ENCODE measurements at places on chromosomes 7 and 10.

DNA sequence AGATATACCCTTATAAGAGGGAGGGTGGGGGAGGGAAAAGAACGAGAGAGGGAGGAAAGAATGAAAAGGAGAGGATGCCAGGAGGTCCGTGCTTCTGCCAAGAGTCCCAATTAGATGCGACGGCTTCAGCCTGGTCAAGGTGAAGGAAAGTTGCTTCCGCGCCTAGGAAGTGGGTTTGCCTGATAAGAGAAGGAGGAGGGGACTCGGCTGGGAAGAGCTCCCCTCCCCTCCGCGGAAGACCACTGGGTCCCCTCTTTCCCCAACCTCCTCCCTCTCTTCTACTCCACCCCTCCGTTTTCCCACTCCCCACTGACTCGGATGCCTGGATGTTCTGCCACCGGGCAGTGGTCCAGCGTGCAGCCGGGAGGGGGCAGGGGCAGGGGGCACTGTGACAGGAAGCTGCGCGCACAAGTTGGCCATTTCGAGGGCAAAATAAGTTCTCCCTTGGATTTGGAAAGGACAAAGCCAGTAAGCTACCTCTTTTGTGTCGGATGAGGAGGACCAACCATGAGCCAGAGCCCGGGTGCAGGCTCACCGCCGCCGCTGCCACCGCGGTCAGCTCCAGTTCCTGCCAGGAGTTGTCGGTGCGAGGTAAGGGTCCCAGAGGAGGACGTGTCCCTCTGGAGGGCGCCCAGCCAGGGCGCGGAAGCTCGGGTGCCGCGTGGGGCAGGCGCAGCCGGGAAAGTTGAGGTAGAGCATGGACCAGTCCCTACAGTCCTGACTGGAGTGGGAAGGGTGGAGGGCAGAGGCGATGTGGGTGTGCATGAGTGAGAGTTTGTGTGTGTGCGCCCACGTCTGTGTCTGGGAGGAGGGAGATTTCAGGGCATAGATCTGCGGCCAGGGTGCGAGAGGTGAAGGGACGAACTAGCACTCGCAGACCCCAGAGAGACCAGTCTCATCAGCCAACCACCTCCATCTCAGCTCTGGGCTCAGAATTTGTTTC, 844 bp downstream of the GRM3 start:
- no peak for DNase-seq

- no peak for DNase-seq
Measured at GRCh38 chr10:129970465-129971364, 6.6 kb upstream of the EBF3 start.

DNA sequence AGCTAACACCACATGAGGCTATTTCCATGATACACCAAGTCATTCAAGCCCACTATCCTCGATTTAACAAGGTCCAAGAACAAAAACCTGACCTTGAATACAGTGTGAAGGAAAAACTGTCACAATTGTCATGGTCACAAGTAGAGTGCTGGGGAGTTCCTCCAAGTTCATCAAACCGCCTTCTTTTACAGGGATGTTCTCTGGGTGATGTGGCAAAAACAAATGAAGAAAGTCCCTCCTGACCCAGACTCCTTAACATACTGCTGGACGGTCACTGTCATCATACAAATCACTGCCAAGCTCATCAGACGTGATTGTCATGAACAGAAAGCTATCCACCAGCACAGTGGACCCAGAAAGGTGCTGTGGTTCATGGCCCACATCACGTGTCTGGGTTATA, 28.9 kb downstream of the HIPK2 start:
- no peak for DNase-seq

- DNase-seq = no peak
Measured at GRCh38 chr10:17510242-17510908, 56.0 kb upstream of the ST8SIA6 start.

DNA sequence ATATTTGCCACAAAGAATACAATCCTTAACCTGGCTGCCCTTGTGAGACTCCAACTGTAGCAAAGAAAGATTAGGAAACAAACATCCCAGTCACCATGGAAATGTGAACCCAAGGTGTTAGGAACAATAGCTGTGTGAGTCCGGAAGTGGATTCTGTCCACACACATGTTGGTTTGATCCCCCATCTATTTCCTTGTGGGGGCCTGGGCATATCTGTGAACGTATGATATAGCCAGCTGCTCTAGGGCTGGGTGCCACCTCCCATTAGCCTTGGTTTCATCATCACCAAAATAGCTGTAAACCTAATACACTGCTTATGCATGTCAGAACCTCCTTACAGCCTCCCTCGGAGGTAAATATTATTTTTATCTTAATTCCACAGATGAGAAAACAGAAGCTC, 26.4 kb downstream of the GRK5 start:
- no peak for DNase-seq

GRCh38 chr7:76303202-76304147, 1.0 kb downstream of the HSPB1 start:
- peak; percentile 75 for DNase-seq

DNA sequence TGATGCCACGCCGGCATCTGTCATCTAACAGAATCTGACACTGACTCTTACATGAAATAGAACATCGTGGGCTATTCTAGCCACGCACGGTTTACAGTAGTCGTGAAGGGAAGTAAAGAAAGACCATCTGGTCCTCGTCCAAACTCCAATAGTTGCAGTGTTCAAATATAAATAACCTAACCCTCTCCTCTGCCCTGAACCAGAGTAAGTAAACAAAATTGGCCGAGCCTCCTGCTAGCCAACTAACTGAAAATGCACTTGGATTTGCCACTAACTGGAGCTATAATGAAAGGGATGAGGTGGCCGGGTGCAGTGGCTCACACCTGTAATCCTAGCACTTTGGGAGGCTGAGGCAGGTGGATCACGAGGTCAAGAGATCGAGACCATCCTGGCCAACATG, 29.5 kb upstream of the ZC3HAV1L start:
- DNase-seq = no peak

DNA sequence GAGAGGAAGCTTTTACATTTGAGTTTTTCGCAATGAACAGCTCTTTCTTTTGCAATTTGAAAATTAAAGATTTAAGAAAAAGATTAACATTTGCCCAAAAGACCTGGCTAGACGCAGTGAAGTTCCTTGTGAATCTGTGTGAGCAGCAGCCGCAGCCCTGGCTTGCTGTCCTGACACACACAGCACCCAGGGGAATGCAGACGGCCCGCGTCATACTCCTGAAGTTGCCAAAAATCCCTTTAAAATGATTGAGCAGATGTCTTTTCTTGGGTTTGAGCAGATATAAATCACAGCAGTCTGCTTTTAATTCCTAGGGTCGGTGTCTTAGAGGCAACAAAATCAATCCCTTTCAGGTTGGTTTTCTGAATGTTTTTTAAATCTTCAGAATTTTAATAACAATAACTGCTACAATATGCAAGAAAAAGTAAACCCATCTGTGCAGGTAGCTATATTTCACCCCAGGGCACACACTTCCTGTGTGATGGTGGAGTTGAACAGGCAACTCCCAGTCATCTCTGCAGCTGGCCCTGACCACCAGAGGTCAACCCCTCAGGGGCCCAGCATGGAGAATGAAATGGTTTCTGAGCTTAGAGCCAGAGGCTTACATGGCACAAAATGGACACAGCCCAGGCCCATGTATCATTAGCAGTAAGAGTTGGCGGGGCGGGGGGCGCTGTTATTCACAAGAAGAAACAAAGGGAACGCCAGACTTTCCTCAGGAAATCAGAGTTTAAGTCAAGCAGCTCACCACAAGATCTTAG, 32.2 kb upstream of the TRIL start:
- DNase-seq = no peak

DNA sequence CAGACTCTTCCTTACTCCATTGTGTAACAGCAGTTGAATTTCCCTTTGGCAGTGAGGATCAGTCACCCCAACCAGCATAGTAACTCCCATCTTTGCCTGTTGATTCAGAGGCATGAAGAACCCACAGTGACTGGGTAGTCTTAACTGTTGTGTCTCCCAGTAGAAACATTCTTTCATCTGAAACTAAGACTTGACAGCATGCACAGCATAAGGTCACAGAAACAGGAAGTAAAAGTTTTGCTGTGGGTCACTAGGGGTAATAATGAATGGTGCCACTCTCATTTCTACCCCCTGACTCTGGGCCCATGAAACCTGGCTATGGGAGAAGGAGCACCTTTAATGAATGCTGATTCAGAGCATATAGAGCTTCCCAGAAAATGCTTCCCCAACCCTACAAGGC, 8.3 kb upstream of the FRMPD2 start:
- no peak for DNase-seq

DNA sequence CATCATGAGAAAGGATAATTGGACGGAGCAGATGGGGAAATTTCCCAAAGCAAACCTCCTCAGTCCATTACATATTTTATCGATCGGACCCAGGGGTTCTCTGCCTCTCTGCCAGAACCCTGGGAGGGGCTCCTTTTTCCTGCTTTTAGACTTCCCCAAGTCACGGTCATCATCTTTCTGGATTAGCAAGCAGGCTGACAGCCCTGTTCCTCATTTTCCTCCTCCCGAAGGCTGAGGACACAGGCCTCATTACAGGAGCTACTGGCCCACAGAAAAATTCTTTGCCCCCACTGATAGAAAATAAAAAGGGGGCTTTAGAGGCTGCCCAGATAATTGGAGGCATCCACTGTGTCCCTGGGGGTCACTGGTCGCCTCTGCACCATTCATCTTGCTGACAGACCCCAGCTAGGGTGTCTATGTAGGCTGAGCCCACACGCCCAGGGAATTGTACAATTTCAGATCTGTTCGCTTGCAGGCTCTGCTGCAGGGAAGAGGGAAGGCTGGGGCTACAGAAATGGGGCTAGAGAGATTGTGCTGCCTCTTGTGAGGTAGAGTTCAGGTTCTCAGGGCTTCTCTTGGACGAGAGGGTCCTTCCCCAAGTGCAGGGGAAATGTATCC, 125.7 kb upstream of the SDK1 start:
- no peak for DNase-seq

GRCh38 chr7:2728316-2729030, 40.5 kb downstream of the AMZ1 start:
- DNase-seq = no peak

DNA sequence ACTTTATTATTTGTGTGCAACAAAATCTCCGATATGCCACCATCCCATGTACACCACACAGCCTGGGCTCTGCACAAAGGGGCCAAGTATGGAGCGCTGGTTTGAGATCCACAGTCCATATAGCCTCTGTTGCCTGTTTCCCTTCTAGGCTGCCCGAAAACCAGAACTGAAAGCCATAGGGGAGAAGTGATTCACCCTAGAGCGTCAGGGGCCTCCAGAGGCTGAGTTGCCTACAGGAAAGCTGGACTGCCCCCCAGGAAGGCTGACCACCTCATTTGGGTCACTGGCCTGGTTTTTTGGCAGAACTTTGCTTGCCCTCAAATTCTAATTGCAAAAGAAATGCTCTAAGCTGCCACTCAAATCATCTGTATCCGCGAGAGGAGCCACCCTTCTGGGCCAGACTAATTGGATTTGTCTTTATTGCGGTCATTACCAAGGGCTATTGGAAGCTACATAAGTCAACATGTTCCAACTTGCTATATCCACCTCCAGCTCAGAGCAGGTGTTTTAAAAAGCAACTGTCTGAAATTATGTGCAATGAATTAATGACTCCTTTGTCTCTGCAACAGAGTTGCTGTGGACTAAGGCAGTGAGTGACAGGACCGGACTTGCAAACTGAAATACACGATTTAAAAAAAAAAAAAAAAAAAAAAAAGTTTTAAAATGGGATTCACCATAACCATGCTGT, 28.3 kb upstream of the FRMD4A start:
- DNase-seq = no peak

GRCh38 chr10:625333-625696, 64.2 kb downstream of the DIP2C start:
- no peak for DNase-seq

GRCh38 chr10:42477170-42477569, 161.2 kb downstream of the ZNF33B start:
- DNase-seq = no peak

- no peak for DNase-seq
Measured at GRCh38 chr7:874031-874749, 2.2 kb upstream of the GET4 start.

GRCh38 chr10:73494213-73494612, 1.6 kb downstream of the PPP3CB start:
- DNase-seq = no peak

GRCh38 chr10:96688789-96689188, 31.5 kb downstream of the PIK3AP1 start:
- no peak for DNase-seq

DNA sequence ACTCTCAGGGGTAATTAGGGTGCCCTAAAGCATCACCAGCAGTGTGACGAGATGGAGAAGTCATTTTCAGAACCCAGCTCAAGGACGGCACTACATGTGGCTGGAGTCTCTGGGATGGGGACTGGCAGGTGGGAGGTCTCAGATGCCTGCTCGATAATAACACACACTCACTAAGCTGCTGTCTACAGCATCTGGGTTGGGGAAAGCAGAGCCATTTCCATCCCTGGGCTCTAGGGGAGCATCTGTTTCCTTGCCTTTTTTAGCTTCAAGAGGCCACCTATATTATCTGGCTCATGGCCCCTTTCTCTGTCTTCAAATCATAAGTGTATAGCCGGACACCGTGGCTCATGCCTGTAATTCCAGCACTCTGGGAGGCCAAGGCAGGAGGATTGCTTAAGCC, 79.6 kb downstream of the SH3PXD2A start:
- no peak for DNase-seq

- no peak for DNase-seq
Measured at GRCh38 chr7:139696552-139696951, 81.2 kb downstream of the HIPK2 start.

GRCh38 chr7:18808026-18808425, 309.4 kb downstream of the TWIST1 start:
- no peak for DNase-seq

GRCh38 chr7:110960811-110961210, 130.1 kb upstream of the LRRN3 start:
- DNase-seq = no peak

DNA sequence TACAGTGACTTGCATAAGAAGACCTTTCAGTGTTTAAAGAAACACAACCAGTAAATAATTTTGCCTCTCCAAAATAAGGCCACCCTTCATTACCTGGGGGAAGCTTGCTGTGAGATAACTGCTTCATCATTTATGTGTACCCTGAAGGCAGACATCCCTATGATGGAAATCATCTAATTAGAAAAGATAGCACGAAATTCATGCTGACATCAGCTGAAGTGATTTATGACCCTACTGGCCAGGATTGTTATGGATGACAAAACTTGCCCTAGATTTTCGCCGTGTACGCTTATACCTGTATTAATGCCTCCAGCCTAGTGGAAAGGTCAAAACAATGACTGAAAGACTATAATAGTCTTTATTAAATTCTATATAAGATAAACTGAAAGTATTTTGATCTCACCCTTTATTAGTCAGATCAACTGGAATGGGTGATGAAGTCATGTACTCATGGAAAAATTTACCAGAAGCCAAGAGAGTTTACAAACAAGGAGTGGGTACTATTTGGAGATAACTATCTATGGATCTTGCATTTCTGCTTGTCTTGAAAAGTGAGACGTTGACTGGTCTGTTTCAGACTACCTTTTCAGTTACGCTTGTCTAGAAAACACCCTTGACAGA, 114.2 kb downstream of the PPP1R3A start:
- DNase-seq = no peak

DNA sequence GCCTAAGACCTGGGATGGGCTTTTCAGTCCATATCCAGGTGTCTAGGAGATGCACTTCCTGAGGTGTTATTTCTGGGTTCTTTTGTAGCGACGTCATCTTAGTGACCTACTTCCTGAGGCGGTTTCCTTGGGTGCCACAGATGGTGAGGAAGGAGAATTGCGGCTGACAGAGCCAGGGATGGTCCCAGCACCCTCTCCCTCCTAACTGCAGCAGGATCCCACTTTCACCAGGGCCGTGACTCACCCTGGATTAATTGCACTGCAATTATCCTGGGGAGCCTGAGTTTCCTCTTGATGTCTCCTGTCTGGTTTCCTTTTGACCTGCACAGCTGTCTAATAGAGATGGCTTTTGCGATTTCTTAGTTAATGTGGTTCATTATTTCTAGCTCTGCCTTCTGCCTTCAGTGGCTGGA, 271.7 kb downstream of the TCF7L2 start:
- no peak for DNase-seq

Data from memory B cell (primary cell).